ENCODE measurements at places on chromosomes 5 and 9.

GRCh38 chr9:17580119-17580518, 1.3 kb downstream of the SH3GL2 start:
- DNase-seq = no peak

GRCh38 chr5:119613937-119614336, 15.4 kb upstream of the FAM170A start:
- DNase-seq = no peak

GRCh38 chr5:10233505-10233904, 16.2 kb downstream of the ATPSCKMT start:
- peak; percentile 84 for DNase-seq

- no peak for DNase-seq
Measured at GRCh38 chr5:171367424-171368370, 20.0 kb upstream of the NPM1 start.

DNA sequence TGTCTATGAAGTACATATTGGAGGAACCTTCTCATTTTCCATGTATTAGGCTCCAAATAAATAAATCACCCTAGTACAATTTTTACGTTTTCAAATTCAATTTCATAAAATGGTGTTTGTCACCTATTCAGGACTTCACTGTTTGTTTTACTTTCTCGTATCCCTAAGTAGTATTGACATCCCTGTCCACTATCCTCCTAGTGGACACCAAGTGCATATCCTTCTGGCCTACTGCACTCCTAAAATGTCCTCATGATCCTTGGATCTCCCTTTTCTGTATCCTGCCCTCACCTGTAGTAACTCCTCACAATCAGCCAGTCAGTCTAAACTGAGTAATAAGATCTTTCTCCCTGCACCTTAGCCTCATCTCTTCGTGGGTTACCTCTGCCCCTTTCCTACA, 539.9 kb downstream of the DMRTA1 start:
- DNase-seq = no peak

- DNase-seq = no peak
Measured at GRCh38 chr5:160289356-160289651, 23.1 kb downstream of the CCNJL start.

GRCh38 chr9:124673063-124673462, 98.0 kb downstream of the NR6A1 start:
- DNase-seq = no peak

- no peak for DNase-seq
Measured at GRCh38 chr9:89734600-89735041, 129.8 kb downstream of the GADD45G start.

GRCh38 chr5:143401227-143402016, 2.1 kb downstream of the NR3C1 start:
- no peak for DNase-seq

All from fibroblast of the conjunctiva (primary cell).